ENCODE measurements at places on chromosomes 11 and 22.

DNA sequence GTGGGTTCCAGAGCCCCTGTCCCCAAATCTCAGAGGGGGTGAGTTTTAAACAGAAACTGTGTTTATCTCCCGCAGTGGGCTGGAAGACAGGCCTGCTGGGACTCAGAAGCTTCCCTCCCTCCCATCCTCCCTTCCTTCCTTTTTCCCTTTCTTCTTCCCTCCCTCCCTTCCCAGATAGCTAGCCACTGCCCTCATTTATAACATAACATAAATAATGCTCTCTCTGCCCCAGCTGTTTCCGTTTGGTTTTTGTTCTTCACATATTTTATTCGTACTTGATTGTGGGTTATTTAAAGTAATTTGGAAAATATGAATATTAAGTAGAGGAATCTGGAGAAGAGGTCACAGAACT is 140.9 kb downstream of the TEAD1 start:
- no peak for DNase-seq

- DNase-seq, result no peak
Observed at GRCh38 chr11:106231591-106231990, 154.1 kb downstream of the AASDHPPT start.

GRCh38 chr11:69137151-69137844 is 18.4 kb upstream of the SMIM38 start:
- DNase-seq, result no peak

- DNase-seq, result no peak
Observed at GRCh38 chr11:114124601-114125144, 65.2 kb downstream of the ZBTB16 start.

DNA sequence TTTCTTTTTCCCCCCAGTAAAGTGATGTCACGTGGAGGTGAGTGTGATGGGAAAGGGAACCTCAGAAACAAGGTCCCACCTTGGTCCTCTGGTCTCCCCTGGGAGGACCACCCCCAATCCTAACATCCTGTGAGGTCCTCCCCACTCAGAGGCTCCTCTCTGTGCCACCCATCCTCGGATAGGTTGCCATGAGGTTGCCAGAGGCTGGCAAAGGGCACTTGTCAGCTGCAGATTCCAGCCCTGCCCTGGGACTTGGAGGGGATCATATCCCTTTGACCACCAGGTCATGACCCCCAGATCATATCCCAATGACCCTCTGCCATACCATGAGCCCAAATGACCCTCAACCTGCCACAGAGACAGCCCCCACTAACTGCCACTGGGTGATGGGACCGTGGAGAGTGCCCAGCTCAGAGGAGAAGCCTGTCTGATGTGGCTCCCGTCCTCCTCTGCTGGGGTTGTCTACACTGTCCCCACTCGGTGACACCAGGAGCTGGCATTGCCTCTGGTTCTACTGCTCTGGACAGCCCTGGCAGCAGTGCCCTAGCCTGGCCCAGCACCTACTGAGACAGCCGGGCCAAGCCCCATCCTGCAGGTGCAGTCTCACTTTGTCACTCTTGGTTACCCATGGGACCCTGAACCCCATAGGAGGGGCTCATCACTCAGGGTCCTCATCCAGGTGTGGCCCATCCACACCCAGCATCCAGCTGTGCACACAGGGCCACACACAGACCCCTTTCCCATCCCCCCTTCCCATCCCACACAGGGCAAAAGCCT is 90.2 kb upstream of the KCNQ1OT1 start:
- no peak for DNase-seq

- no peak for DNase-seq
Observed at GRCh38 chr11:84518631-84519183, 1108.4 kb downstream of the DLG2 start.

- DNase-seq, result no peak
Observed at GRCh38 chr11:3345736-3346135, 33.2 kb downstream of the ZNF195 start.

- no peak for DNase-seq
Observed at GRCh38 chr22:36330127-36330526, 57.6 kb downstream of the MYH9 start.

- DNase-seq, result peak; percentile 64
Observed at GRCh38 chr22:22156716-22157347, 87.8 kb upstream of the VPREB1 start.

GRCh38 chr11:34180040-34180813 is 74.8 kb downstream of the NAT10 start:
- DNase-seq, result no peak

- DNase-seq, result no peak
Observed at GRCh38 chr11:83909579-83910534, 623.7 kb upstream of the CCDC90B start.

GRCh38 chr11:47186076-47186699 is at the start of gene PACSIN3:
PACSIN3 (minus strand) TSS chr11:47186434; CDS start chr11:47182727, 3,707 bp downstream.
- peak; percentile 58 for DNase-seq

- no peak for DNase-seq
Observed at GRCh38 chr11:92211576-92212167, 12.9 kb upstream of the FAT3 start.

DNA sequence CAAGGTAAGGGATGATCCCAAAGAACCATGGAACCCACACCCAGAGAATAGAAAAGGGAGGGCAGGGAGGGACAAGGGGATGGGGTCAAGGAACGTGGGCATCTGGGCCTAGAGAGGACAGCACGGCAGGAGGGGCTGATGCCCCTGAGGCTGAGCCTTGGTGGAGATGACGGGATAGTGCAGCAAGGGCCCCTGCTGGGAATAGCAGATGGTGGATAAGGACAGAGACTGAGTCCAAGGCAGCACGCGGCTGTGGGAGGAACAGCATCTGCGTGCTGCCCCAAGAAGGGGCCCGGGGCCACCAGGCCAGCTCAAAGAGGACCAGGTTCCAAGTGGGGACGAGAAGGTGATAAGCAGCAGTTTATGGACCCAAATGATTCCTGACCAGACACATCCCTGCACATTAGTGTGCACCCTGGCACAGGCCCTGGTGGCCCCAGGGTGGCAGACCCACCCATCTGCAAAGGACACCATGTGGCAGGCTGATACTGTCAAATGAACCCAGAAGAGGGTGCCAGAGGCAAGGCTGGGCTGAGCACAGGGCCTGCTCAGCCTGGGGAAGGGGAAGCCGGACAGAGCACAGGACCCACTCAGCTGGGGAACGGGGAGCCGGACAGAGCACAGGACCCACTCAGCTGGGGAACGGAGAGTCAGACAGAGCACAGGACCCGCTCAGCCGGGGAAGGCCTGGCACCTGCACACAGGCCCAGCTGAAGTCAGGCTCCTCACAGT is 12.8 kb upstream of the TESMIN start:
- no peak for DNase-seq

DNA sequence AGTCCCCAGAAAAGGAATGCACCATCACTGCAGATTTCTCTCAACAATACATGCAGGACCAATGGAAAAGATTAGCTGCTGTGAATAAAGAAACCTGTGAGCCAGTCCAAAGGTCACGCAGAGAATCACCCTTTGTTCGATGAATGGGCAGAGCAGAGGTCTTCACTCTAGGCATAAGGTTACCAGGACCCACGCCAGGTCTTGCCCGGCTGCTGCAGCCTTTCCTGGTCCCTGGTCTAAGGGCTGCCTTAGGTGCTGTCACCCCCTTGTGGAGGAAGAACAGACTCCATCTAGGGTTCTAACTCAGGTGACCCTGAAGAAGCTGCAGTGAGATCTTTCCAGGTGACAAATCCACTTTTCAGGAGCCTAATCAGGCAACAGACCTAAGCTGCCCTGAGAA is 29.0 kb upstream of the NAP1L4 start:
- peak; percentile 52 for DNase-seq

GRCh38 chr11:67440229-67441097 is 2.8 kb downstream of the CORO1B start:
- no peak for DNase-seq

DNA sequence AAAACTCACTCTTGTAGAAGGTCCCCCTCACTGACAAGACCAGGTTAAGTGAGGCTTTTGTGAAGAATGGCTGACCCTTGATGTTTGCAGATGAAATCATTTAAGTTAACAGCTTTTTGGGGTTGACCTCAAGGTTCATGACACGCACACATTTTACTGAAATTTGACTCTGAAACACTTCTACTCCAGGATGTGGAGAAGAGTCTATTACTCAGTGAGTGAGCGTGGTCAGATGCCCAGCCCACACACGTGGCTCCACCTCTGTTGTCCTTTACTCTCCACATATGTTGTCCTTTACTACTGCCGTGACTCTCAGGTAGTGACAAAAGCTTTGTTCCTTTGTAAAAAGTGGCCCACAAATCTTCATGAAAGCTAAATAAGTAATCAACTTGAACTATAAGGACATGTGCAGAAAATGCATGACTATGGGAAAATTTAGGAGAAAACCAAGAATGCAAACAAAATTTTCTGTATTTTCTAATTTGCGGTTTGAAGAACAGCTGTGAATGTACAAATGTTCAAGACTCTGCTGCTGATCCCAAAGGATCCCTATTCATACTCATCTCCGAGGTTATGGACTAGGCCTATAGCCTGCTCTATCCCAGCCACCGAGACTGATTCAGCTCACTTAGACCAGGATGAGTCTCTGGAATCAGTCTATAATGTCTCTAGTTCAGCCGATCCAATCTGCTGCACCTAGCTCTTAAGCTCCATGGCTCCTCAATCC is 22.4 kb downstream of the XRRA1 start:
- DNase-seq, result no peak

GRCh38 chr11:64787526-64788320 is 9.4 kb upstream of the SF1 start:
- DNase-seq, result peak; percentile 89

DNA sequence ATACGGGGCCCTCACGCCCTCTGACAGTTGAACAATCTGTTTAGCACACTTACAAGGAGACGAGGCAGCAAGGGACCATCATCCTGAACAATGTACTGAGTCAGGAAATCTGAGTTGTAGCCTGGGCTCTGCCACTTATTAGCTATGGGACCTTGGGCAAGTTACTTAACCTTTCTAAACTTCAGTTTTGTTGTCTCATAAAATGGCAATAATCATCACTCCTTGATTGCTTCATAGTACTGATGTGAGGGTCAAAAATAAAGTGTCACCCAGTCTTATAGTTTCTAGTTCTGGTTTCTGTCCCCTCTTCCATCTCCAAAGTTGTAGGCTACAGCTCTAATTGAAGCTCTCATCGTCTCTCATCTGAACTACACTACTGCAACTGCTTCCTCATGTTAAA is 46.7 kb downstream of the RELT start:
- DNase-seq, result no peak

DNA sequence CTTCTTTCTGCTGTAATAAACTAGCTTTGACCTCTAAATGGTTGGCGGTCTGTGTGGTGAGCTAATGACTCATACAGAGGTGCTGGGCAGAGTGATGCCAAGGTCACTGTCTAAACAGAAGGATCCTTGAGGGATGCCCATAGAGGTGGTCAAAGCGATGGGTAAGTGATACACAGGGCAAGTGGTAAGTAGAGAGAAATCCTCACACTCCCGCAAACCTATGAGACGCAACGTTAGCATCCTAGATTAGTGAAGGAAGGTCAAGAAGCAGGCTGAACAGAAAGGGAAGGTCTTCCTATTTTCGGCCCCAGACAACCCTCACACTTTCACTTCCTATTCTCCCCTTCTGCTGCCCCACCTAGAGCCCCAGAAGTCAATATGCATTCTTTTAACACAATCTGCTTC is 65.6 kb upstream of the SESN3 start:
- no peak for DNase-seq

GRCh38 chr11:118901494-118902335 is 18.0 kb downstream of the CXCR5 start:
- DNase-seq, result no peak

DNA sequence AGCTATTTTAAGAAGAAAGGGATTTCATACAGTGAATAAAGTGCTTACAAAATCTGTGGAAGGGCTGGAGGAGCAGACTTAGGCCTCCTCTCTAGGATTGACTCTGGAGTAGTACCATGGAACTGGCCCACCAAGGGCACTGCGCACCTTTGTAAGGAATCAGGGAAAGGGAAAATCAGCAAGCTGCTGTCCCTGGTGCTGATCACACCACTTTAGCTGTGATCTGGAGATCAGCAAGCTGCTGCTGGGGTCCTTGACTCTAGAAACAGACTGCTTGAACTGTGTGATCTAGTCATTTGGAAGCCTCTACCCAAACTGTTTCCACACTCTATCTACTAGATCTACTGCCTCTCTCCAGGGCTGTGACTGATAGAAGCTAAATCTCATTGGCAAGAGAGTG is 18.4 kb upstream of the TECTA start:
- DNase-seq, result no peak

All from A549 (cell line).